ENCODE measurements at places on chromosomes 11 and 22. TPM values are rescaled to one million over a fixed set of nuclear protein-coding genes. Genes with fewer than 3 reads are reported as not detected.
A peak's percentile ranks its signal among the peaks of the same experiment; 100 is the strongest.

GRCh38 chr22:37616201-37617083, 7.8 kb downstream of the GGA1 start:
- DNase-seq, result no peak

GRCh38 chr11:117824571-117825537, at the start of gene FXYD2:
Gene FXYD2, minus strand, starts transcription at chr11:117824744. Its CDS starts 66 bp downstream, at chr11:117824678.
- peak; percentile 49 for DNase-seq

DNA sequence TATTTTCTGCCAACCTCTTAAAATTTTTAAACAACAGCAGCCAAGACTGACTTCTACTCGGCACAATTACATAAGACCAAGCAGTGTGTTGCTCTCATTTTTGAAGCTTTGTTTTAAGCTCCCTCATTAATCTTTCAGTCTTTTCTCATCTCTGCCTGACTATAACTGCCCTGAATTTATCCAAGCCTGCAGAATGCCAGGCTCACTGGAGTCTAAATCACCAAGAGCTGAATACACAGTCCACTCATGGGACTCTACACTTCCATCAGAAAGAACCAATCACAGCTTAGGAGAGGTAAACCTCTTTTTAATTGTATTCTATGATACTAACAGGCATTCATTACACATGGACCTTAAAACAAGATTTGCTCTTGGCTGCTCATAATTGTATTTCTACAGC, 178.7 kb downstream of the CADM1 start:
- no peak for DNase-seq

PGA4 gene
- polyA plus RNA-seq, result 0.44 TPM
